ENCODE measurements at places on chromosomes 13 and 19. TPM values are rescaled to one million over a fixed set of nuclear protein-coding genes. Genes with fewer than 3 reads are reported as not detected.
A peak's percentile ranks its signal among the peaks of the same experiment; 100 is the strongest.

The SHC2 gene
- total RNA-seq, result not detected

The GSX1 gene
- not detected for total RNA-seq

The MCF2L gene
- 0.86 TPM for total RNA-seq

GRCh38 chr19:18932216-18932841 is 8.7 kb downstream of the HOMER3 start:
- peak; percentile 83 for DNase-seq
- peaks cover 8% of the 10 kb centered on the region for H3K27me3 ChIP-seq
- peaks cover 3% of the 10 kb centered on the region for H3K36me3 ChIP-seq

GRCh38 chr13:24083722-24084421 is 76.6 kb upstream of the SPATA13 start:
- H3K4me3 ChIP-seq, result no peak overlapping the region
- DNase-seq, result no peak
- no peak overlapping the region for H3K27ac ChIP-seq
- H3K36me3 ChIP-seq, result no peaks in the 10 kb centered on the region
- peaks cover 18% of the 10 kb centered on the region for H3K27me3 ChIP-seq
- H3K4me1 ChIP-seq, result no peaks in the 10 kb centered on the region

DNA sequence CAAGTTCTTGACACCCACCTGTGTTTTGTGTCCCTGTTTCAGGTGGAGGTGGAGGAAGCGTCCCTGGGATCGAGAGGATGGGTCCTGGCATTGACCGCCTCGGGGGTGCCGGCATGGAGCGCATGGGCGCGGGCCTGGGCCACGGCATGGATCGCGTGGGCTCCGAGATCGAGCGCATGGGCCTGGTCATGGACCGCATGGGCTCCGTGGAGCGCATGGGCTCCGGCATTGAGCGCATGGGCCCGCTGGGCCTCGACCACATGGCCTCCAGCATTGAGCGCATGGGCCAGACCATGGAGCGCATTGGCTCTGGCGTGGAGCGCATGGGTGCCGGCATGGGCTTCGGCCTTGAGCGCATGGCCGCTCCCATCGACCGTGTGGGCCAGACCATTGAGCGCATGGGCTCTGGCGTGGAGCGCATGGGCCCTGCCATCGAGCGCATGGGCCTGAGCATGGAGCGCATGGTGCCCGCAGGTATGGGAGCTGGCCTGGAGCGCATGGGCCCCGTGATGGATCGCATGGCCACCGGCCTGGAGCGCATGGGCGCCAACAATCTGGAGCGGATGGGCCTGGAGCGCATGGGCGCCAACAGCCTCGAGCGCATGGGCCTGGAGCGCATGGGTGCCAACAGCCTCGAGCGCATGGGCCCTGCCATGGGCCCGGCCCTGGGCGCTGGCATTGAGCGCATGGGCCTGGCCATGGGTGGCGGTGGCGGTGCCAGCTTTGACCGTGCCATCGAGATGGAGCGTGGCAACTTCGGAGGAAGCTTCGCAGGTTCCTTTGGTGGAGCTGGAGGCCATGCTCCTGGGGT is 16.7 kb downstream of the PRAM1 start:
- peaks cover 41% of the 10 kb centered on the region for H3K4me1 ChIP-seq
- H3K36me3 ChIP-seq, result peaks cover 83% of the 10 kb centered on the region
- no peak for DNase-seq
- no peak overlapping the region for H3K4me3 ChIP-seq
- no peaks in the 10 kb centered on the region for H3K27me3 ChIP-seq

- H3K27ac ChIP-seq, result peak overlapping the region; percentile 41
- no peaks in the 10 kb centered on the region for H3K27me3 ChIP-seq
Measured at GRCh38 chr13:42333613-42334328, 61.8 kb downstream of the AKAP11 start.

- no peaks in the 10 kb centered on the region for H3K4me1 ChIP-seq
- H3K27me3 ChIP-seq, result no peaks in the 10 kb centered on the region
- no peak overlapping the region for H3K27ac ChIP-seq
- H3K4me3 ChIP-seq, result no peak overlapping the region
- peak; percentile 26 for DNase-seq
Measured at GRCh38 chr19:22545751-22546150, 88.4 kb upstream of the ZNF492 start.

Measured in activated CD4-positive, alpha-beta memory T cell treated with anti-CD3 and anti-CD28 coated beads, Interleukin-2, amount 10 ng/mL, durations not matched to agents 7 days and 5 days (primary cell).